ENCODE measurements at places on chromosomes 2 and 18.

GRCh38 chr2:217047631-217048030 lies 187.8 kb upstream of the TNP1 start:
- no peak overlapping the region for H3K4me3 ChIP-seq
- DNase-seq, result no peak
- no peaks in the 10 kb centered on the region for H3K27me3 ChIP-seq
- no peak overlapping the region for H3K27ac ChIP-seq
- no peaks in the 10 kb centered on the region for H3K36me3 ChIP-seq
- no peaks in the 10 kb centered on the region for H3K4me1 ChIP-seq

- H3K27me3 ChIP-seq, result no peaks in the 10 kb centered on the region
- peaks cover 32% of the 10 kb centered on the region for H3K36me3 ChIP-seq
- H3K27ac ChIP-seq, result no peak overlapping the region
- H3K4me1 ChIP-seq, result no peaks in the 10 kb centered on the region
- DNase-seq, result no peak
Measured at GRCh38 chr2:101830555-101830954, 133.0 kb downstream of the MAP4K4 start.

DNA sequence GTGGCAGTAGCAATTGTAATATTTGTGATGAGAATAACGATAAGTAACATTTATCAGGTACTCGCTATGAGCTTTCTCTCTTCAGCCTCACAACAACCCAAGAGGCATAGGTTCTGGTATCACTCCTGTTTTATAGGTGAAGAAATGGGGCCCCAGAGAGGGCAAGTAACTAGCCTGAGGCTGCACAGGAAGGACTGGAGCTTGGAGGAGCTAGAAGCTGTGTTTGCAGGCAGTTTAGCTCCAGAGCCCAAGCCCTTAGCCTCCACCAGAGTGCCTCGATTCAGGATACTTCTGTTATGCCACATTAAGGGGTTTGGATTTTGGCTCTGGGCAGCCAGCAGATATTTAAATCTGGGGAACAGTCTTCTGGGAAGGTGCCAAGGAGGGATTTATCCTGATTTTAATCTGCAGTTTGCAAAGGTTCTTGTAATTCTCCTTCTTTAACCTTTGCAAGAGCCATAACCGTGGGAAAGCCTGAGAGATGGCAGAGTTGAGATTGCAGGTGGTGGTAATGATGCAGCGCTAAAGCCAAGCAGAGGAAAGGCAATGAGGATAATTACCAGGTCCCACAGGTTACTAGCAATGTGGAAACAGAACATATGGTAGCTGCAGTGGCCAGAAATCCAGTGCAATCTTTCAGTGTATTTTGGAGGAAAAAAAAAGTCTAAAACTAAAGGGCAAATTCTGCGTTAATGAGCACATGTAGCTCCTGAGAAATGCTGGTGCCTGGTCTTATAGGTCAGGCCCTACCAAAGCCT lies 9.1 kb downstream of the MOCOS start:
- H3K27ac ChIP-seq, result no peak overlapping the region
- no peak overlapping the region for H3K4me3 ChIP-seq
- no peak for DNase-seq
- H3K27me3 ChIP-seq, result no peaks in the 10 kb centered on the region
- H3K36me3 ChIP-seq, result peaks cover 3% of the 10 kb centered on the region

- no peak overlapping the region for H3K4me3 ChIP-seq
- H3K27me3 ChIP-seq, result no peaks in the 10 kb centered on the region
- no peak for DNase-seq
- no peak overlapping the region for H3K27ac ChIP-seq
- no peaks in the 10 kb centered on the region for H3K4me1 ChIP-seq
Measured at GRCh38 chr2:133717497-133717896, 149.2 kb upstream of the NCKAP5 start.

DNA sequence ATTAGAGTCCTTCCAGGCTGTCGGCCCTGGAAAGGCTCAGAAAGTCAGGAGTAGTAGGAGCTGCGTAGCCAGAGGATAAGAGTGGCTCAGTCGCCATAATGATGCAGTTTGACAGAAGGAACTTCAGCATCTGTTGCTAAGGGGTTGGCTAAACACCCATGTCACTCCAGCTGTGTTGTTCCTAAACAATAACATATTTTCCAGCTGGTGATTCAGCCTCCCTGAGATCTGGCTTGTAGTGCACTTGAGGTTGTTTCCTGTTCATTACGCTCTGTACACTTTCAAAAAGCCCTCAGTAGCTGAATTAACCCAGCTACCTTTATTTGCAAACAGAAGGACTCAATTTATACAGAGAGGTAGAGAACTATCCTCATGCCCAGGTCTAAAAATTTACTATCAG lies 39.7 kb upstream of the EPAS1 start:
- no peaks in the 10 kb centered on the region for H3K27me3 ChIP-seq
- DNase-seq, result no peak
- H3K36me3 ChIP-seq, result no peaks in the 10 kb centered on the region
- H3K27ac ChIP-seq, result no peak overlapping the region

- no peak overlapping the region for H3K4me3 ChIP-seq
- no peaks in the 10 kb centered on the region for H3K4me1 ChIP-seq
- H3K36me3 ChIP-seq, result no peaks in the 10 kb centered on the region
- no peak overlapping the region for H3K27ac ChIP-seq
Measured at GRCh38 chr2:96137321-96138178, 752 bp downstream of the ASTL start.

DNA sequence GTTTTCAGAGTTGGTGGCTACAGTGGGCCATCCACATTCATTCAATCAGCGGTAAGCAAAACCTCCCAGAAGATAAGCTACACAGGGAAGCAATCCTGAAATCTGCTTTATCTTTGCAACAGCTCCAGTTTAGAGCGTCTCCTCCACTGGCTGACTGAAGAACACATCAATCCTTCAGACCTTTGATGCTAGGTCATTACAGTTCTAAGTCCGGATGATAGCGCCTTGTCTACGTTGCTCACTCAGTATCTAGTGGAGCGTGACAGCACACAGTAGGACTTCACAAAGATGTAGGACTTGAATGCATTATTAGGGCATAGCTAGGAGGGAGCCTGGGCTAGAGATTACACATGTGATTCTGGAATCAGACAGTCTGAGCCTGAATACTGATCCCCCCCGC lies 5.0 kb downstream of the COLEC12 start:
- DNase-seq, result no peak
- no peak overlapping the region for H3K27ac ChIP-seq
- H3K4me1 ChIP-seq, result no peaks in the 10 kb centered on the region
- no peak overlapping the region for H3K4me3 ChIP-seq

GRCh38 chr2:63875559-63876245 lies 34.0 kb downstream of the UGP2 start:
- no peak overlapping the region for H3K27ac ChIP-seq
- no peak for DNase-seq
- peaks cover 35% of the 10 kb centered on the region for H3K4me1 ChIP-seq
- H3K27me3 ChIP-seq, result no peaks in the 10 kb centered on the region
- H3K36me3 ChIP-seq, result peaks cover 68% of the 10 kb centered on the region
- no peak overlapping the region for H3K4me3 ChIP-seq

DNA sequence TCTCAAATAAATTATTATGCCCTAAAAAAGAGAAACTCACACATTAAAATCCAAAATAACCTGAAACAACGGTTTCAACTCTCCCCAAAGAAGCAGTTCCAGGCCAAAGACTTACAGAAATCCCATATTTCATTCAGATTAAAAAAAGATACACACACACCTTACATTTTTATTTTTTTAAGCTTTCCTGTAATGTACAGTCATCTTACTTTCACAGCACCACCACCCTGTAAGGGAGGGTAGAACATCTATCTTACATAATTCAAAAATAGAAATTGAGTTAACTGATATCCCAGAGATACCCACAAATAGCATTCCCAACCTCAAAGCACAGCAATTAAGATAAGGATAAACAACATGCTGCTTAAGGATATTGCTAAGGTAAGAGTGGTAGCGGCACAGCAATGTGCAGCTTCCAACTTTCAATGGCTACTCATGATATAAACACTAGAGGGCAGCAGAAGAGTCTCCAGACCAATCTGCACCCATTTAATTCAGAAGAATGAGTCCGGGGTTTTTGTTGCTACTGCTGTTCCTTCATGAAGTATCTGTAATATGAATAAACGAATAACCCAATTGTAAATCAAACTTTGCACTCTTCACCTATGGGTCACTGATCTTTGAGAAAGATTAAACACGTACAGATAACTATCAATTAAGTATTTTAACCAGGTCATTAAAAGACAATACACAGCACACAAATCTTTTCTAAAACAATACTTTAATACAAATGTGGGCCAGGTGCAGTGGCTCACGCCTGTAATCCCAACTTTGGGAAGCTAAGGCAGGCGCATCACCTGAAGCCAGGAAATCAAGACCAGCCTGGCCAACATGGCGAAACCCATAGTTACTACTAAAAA lies 11.3 kb downstream of the GFPT1 start:
- no peak overlapping the region for H3K27ac ChIP-seq
- no peaks in the 10 kb centered on the region for H3K27me3 ChIP-seq
- H3K4me1 ChIP-seq, result peaks cover 14% of the 10 kb centered on the region

Measured in right lobe of liver (tissue), 6 donors.